Karpas-422 (cell line): ENCODE measurements at places on chromosomes 5 and 9.
A peak's percentile ranks its signal among the peaks of the same experiment; 100 is the strongest.

GRCh38 chr5:109511980-109512734 lies 102.4 kb upstream of the PJA2 start:
- no peak for DNase-seq

GRCh38 chr5:75463726-75464125 lies 47.7 kb downstream of the CERT1 start:
- DNase-seq: no peak

DNA sequence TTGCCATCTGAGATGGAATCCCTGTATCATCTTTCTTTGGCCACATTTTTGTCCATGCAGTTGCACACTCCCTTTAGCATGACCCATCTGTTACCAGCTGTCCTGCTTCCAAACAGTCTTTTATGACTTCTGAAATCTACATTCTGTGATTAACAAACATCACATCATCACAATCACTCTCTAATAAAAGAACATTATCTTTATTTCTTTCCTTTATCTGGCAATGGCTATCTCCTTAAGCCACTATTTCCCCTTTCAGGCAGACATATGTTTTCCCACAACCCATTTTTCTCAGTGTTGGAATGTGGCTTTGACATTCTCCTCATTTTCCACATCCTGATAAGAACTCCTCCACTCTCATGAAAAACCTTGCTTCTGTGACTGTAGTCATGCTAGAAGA lies 141.0 kb downstream of the ST8SIA4 start:
- DNase-seq: no peak

DNA sequence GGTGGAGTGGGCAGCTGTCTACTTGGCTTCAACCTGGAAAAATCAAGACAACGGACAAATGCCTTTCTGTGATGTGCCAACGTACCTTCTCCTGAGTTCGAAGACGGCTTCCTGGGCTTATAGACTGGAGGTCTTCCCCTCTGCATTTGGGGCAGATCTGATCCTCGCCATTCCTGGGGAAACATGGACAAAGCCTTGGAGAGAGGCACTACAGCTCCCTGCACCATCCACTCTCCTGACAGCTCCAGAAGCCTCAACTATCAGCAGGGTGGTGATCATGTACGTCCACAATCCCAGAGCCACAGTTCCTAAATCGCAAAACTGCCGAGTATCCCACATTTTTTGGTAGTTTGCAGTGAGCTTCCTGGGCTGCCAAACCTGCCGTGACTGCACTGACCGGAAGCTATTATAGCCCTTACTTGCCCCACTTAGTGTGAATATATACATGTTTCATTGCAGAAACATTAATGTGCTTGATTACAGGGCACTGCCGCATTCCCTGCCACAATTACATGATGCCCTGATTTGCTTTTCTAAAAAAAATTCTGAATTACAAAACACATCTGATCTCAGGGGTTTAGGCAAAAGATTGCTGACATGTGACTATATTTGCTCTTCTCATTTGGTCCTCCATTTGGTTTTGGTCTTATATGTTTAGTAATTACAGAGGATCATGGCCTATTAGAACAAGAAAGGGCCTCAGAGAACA lies 2.8 kb downstream of the TRAF1 start:
- peak; percentile 85 for DNase-seq

DNA sequence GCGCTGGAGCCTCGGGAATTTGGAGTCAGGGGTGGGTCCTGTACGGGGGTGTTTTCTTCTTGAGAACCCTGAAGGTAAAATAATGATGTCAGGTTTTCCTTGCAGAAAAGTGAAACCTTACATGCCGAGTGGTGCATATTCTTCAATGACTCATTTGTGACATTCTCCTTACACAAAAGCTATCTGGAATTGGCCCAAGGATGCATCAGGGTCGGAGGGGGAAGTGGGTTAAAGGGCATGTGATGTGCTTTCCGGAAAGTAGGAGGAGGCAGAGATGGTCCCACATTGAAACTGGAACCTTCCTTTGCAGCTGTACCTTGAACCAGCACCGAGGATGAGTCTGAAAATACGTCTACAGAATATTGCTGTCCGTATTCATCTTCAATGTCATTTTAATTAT lies 411.2 kb upstream of the IRX4 start:
- DNase-seq: no peak

GRCh38 chr5:10441992-10442435 lies 335 bp downstream of the ROPN1L start:
- DNase-seq: no peak

DNA sequence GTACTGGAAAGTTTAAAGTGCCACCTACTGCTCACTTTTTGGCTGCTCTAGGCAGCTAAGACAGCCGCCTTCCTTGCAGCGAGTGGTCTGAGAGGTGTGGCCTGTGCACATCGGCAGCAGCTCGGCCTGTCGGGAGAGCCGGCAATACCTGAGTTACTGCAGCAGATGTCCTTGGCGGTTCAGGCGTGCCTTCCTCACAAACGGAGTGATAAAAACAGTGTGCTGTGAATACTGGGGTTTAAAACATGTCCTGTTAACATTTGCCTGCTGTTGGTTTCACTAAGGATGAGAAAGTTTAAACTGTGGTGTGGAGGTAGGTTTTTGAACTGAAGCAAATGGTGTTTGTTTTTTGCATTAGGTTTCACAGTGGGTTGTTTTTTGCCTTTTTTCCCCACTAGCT lies 12.9 kb downstream of the TRAF2 start:
- DNase-seq: no peak

GRCh38 chr9:131523451-131524435 lies 7.3 kb downstream of the UCK1 start:
- DNase-seq: no peak

GRCh38 chr9:107487521-107488374 lies 1.8 kb downstream of the KLF4 start:
- DNase-seq: no peak

DNA sequence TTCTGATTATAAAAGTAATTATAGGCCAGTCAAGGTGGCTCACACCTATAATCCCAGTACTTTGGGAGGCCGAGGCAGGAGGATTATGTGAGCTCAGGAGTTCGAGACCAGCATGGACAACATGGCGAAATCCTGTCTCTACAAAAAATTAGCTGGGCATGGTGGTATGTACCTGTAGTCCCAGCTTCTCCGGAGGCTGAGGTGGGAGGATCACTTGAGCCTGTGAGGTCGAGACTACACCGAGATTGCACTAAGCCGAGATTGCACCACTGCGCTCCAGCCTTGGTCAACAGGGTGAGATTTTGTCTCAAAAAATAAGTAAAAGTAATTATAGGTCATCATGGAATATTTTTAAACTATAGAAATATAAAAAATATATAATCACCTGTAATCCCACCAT lies 18.1 kb downstream of the IRF1 start:
- DNase-seq: no peak

DNA sequence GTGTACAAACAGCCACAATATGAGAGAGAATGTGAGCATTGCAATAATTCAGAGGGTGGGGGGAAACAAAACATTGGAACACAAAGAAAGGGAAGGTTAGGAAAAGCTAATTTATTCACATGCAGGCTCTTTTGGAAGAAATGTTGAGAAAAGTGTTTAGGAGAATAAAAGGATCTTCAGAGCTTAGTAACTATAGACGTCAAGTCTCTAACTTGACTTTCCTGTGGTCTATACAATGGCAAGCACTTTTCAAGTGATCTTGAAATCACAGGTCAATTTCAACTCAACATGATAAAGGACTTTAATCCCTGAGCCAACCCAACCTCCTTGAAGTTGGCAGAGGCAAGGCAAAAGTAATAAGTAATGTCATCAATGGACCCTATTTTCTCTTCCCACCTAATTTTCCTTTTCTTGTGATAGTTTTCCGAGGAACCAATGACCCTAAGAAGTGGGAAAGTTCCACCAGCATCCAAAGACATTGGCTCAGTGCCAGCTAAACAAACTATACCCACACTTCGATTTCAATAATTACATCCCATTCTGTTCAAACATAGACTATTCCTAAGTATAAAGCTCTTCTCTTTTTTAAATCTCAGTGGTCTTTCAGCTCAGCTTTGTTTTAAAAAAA lies 23.7 kb downstream of the RFK start:
- no peak for DNase-seq

- no peak for DNase-seq
These were observed 267.5 kb downstream of the ENC1 start for GRCh38 chr5:74373076-74373475.

GRCh38 chr5:178376921-178377582 lies 144.4 kb upstream of the PHYKPL start:
- no peak for DNase-seq

DNA sequence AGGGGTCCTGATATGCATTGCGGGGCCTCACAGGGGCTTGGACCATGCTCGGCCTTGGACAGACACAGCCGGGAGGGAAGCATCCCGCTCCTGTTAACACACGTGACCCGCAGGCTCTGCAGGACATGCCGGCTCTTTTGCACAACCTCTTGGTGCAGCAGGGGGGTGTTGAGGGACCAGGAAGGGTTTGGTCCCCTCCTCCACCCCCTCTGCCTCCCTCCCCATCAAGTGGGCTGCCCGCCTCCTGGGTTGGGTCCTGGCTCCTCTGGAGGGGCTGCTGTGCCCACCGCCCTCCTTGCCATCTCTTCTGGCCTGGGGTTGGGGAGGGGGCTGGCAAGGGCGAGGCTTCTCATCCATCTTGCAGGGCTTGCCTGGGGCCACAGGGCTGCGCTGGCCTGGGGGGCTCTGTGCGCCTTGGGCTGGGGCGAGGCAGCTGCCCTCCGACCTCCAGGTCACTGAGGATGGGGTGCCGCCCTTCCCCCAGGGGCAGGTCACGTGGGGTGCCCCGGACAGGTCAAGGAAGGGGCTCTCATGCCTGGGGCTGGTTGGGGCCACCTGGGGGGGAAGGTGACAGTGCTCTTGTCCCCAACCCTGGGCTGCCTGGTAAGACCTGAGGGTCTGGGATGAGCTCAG lies 16.8 kb upstream of the SLC9A3 start:
- DNase-seq: no peak

DNA sequence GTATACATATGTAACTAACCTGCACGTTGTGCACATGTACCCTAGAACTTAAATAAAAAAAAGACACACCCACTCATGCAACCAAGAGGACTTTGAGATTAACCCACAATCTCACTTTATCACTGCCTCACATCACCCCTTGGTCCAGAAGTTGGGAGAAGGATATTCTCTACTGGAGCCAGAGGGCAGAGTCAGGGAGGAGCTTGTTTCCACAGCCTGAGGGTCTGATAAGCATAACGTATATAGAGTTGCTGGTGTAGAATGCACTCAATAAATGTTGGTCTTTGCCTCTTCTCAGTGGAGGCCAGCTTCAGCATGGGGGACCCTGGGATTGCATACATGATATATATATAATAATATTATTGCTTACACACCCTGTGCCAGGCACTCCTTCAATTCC lies 10.1 kb downstream of the KCNV2 start:
- DNase-seq: no peak

DNA sequence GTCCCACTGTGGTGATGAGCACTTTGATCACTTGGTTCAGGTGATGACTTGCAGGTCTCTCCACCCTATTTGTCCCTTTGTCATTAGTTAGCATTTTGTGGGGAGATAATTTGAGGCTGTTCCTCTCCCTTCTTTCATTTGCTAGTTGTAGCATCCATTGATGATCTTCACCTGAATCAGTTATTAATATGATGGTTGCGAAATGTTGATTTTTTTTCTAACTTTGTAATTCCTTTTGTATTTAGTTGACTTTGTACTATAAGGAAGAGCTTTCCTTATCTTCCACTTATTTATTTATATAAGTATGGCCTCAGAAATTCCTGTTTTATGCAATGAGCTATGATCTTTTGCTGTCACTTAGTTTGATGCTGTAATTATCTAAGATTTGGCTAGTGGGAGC lies 12.6 kb downstream of the TRIO start:
- no peak for DNase-seq

GRCh38 chr5:169945831-169946261 lies 34.4 kb downstream of the INSYN2B start:
- no peak for DNase-seq

DNA sequence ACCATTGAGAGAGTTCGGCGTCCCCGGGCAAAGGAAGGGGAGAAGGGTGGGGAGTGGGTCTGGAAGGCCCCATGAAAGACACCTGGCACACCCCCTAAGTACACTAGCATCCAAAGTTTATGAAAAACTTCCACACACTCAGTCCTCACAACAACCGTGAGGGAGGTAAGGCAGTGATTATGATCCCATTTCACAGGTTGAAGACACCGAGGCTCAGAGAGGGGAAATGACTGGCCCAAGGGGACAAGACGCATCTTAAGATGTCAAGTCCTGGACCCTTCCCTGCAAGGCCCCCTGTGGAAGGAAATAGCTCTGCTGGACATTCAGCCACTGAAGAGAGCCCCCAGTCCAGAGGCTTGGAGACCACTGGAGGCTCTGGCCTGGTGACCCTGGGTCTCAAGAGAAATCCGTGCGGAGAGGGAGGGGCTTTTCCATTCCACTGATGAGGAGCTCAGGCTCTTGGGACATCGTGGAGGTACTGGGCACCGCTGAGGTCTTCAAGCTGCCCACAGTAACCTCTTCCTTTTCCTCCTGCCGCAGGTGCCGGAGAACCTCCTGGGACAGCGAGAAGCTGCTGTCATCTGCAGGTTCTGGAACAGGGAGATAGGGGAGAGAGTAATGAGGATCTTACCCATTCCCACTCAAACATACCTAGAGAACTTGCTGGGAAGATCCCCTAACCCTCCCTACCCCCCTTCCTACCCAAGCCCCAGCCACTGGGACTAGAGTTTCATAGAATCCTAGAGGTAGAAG lies 5.2 kb downstream of the SMIM33 start:
- DNase-seq: no peak

DNA sequence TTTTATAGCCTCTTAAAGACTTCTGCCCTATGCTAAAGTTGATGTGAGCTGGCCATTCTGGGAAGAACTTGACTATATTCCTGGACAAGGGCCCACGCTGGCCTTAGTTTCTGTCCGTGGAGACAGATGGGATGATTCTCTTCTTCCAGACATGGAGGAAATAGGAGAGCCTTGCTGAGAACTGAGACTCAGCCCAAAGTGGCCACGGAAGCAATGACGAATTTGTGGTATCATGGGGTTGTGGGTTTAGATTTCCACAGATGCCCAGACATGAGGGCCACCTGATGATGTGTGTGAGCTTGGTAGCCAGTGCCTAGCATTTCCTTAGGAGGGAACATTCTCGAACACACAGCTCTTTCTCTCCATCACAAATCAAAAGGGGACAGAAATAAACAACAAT lies 309.1 kb downstream of the NSG2 start:
- DNase-seq: no peak

DNA sequence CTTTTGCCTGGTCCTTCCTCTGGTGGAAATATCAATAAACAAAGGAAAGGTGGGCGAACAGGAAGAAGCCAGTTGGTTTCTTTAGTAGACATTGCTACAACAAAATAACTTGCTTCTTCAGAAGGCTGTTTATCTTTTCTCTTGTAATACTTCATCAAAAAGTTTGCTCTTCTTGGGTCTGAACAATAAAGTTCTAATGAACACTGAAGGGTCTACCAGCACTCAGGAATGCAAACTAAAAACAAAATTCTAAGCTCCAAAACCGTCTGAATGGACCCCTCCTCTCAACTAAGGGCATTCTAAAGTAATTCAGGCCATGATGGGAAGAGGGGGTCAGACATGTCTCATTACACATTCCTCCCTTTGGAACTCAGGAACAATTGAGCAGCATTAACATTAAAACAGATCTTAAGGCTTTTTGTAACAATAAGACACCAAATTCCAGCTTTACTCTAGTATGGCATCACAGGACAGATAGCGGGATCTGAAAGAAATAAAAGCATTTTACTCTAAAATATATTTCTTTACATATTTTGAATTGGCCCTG lies 2.3 kb downstream of the TBCA start:
- no peak for DNase-seq
